GM23248 (cell line): ENCODE measurements at places on chromosomes 6 and 20. TPM values are rescaled to one million over a fixed set of nuclear protein-coding genes. Genes with fewer than 3 reads are reported as not detected.

DNA sequence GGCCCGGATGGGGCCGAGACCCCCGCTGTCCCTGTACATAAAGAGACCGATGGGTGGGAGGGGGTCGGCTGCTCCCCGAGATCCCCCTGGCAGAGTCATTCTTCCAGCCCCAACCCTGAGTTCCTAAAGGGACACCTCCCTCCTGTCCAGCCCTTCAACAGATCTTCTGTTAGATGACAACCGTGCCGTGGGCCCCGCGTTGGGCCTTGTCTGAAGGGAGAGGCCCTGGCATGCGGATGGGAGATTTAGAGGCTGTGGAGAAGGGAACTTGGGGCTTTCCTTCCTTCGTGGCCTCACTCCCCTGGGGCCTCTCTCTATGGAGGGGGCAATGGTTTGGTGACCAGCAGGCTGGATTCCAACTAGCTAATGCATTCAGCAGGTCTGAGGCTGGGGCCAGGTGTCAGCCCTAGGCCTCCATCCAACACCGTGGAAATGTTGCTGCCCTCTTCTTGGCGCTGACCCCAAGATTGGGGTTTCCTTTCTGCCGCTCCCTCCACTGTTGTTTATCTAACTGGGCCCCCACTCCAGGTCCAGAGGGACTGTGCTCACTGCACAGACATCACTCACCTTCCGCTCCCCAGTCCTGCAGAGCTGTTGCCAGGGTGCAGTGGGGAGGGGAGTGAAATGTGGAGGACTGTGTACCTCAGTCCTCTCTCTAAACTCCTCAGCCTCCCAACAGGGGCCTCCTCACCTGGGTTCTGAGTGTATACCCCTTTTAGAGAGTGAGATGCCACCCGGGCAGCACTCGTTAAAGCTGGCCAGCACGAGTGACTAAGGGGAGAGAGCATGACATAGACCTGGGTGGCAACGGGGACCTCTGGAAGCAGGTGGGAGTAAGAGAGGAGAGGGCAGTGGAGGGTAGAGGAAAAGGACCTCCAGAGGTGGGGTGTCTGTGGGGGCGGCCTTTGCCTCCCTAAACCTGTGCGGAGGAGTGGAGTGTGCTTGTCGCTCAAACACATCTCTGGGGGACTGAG is 6.7 kb downstream of the TMEM151B start:
- DNase-seq = no peak

REV3L gene
- 25.1 and 31.7 TPM in 2 replicates for total RNA-seq

GRCh38 chr20:63159826-63160640 is 55.9 kb downstream of the YTHDF1 start:
- no peak for DNase-seq

CDH4 gene
- total RNA-seq = 3.9 and 4.4 TPM in 2 replicates

DNA sequence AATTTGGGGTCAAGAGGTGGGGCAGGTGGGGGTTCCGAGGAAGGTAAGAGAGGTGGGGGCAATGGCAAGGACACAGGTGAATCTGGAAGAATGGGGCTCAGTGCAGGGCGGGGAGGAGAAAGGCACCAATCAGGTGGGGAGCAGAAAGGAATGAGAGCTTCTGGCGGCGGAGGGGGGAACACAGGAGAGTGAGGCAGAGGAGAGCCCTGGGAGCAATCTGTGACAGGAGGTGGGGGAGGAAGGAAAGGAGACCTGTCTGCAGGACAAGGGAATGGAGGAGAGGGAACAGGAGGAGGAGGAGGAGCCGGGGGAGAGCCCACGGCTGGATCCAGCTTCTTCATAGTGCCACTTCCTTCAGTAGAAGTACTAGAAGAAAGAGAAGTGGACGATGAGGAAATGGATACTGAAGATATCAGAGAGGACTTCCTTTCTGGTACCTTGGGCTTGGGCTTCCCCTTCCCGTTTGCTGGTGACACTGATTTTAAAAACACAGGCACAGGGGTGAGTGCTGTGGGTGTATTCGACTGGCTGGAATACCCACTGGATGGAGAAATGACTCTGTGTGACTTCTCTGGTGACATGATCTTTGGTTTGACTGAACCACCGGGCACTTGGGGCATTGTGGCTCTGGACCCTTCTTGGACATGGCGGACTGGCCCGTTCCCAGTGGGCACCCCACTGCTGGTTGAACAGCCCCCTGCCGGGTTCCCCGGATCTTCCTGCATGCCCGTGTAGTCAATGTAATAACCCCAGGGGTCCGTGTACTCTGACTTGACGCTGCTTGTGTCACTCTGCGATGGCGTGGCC is 27.4 kb downstream of the HEBP2 start:
- DNase-seq = no peak

GRCh38 chr20:11907621-11908020 is 10.1 kb upstream of the BTBD3 start:
- DNase-seq = peak; percentile 32

- DNase-seq = no peak
Observed at GRCh38 chr6:164665328-164665727, 644.1 kb downstream of the C6orf118 start.

DNA sequence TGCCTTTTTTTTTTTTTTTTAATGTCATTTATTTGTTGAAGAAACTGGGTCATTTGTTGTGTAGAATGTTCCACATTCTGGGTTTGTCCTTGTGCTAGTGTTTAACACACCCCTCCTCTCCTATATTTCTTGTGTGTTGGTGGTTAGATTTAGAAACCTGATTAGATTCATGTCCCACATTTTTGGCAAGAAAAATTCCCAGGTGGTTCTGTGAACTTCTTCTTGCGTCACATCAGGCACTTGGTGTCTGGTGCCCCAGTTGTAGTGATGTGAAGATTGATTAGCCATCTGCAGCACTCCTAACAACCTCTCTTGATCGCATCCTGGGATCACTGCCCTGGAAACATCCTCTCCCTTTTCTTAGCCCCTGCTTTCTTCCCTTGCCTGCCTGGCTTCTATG is 7.8 kb downstream of the PIGT start:
- no peak for DNase-seq

GRCh38 chr6:1645466-1646185 is 35.9 kb downstream of the FOXC1 start:
- DNase-seq = peak; percentile 34

TGM2 gene
- total RNA-seq = 311 and 339 TPM in 2 replicates

GRCh38 chr20:18585134-18585533 is 2.7 kb upstream of the DTD1 start:
- peak; percentile 74 for DNase-seq

DNA sequence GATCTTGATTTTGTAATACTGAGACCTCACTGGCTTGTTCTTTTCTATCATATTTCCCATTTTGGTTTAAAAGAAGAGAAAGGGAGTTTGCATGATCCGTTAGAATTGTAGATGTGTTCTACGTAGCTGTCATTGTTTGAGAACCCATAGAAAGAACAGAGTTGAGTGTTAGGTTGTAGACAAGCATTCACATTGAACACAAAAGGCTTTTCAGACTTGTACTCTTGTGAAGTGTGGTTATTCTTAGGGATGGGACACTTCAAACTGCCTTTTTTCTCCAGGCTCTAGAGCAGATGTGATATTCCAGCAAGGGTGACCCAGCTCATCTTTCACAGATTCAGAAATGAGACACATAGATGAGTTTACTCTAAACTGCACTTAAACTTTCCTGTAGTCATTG is 19.9 kb downstream of the FOXO3 start:
- DNase-seq = no peak

SAMD3 gene
- 0.32 and 11.3 TPM in 2 replicates for total RNA-seq

- peak; percentile 80 for DNase-seq
Observed at GRCh38 chr6:1461207-1461606, 71.8 kb downstream of the FOXF2 start.

- DNase-seq = peak; percentile 75
Observed at GRCh38 chr20:50464026-50464724, 46.0 kb upstream of the PTPN1 start.

GRCh38 chr20:63028461-63028921 is 21.7 kb upstream of the BHLHE23 start:
- no peak for DNase-seq

LY6G6D gene
- not detected in 2 replicates for total RNA-seq

DNA sequence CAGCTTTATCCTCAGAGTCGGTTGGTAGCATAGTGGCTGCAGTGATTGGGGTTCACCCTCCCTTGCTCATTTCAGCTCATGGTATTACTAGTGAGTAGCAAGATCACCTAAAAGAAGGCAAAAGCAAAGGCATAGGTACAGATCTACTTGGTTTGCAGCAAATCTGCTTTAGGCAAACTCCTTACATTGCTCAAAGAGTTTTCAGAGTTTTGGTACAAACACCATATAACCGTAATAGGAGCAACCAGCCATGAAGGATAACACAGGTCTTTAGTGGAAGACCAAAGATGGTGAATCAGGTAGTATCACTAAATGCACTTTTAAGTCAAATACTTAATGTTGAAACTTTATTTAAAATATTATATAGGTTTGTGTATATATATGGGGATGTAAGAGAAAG is 172.9 kb downstream of the ARID1B start:
- DNase-seq = no peak

- no peak for DNase-seq
Observed at GRCh38 chr20:61234224-61234890, 17.7 kb upstream of the CDH4 start.

PRRC2A gene
- total RNA-seq = 46.0 and 50.5 TPM in 2 replicates
